ENCODE measurements at places on chromosomes 3 and 15. TPM values are rescaled to one million over a fixed set of nuclear protein-coding genes. Genes with fewer than 3 reads are reported as not detected.

- no peaks in the 10 kb centered on the region for H3K36me3 ChIP-seq
- H3K27ac ChIP-seq, result peak overlapping the region; percentile 87
- DNase-seq, result no peak
- H3K27me3 ChIP-seq, result no peaks in the 10 kb centered on the region
- H3K4me1 ChIP-seq, result peaks cover 18% of the 10 kb centered on the region
- H3K4me3 ChIP-seq, result no peak overlapping the region
Observed at GRCh38 chr15:62119227-62119864, 45.7 kb downstream of the C2CD4B start.

Gene GXYLT2
- 7.8 TPM for total RNA-seq

DNA sequence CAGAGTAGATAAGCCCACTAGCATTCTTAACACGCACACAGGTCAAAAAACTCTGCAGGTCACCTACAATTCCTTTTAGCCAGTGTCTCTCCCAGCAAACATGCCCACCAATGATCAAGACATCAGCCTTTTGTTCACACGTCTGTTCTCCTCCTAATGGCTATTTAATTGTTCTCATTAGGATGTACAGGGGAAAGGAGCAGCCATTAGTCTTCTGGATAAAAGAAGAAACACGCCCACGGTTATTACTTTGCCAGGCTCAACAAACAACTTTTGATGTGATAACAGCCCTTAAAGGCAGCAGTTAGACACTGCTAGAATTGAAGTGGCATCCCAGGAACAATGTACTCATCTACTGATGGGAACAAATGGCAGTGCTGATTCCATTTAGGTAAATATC, 108.8 kb downstream of the NTRK3 start:
- no peaks in the 10 kb centered on the region for H3K27me3 ChIP-seq
- no peaks in the 10 kb centered on the region for H3K4me1 ChIP-seq
- H3K36me3 ChIP-seq, result no peaks in the 10 kb centered on the region
- DNase-seq, result no peak

Gene UPK1B
- total RNA-seq, result not detected

Gene PIGB
- total RNA-seq, result 15.4 TPM

- no peak overlapping the region for H3K27ac ChIP-seq
- H3K36me3 ChIP-seq, result peaks cover 15% of the 10 kb centered on the region
- no peak for DNase-seq
- no peak overlapping the region for H3K4me3 ChIP-seq
- no peaks in the 10 kb centered on the region for H3K4me1 ChIP-seq
Observed at GRCh38 chr3:41662288-41662687, 299.6 kb downstream of the ULK4 start.

- no peak overlapping the region for H3K4me3 ChIP-seq
- peaks cover 16% of the 10 kb centered on the region for H3K4me1 ChIP-seq
- no peaks in the 10 kb centered on the region for H3K27me3 ChIP-seq
- DNase-seq, result no peak
Observed at GRCh38 chr3:188829130-188829529, 342.6 kb upstream of the TPRG1 start.

GRCh38 chr15:88454236-88454635, 13.0 kb downstream of the MRPL46 start:
- H3K4me3 ChIP-seq, result no peak overlapping the region
- H3K27ac ChIP-seq, result no peak overlapping the region
- peaks cover 8% of the 10 kb centered on the region for H3K36me3 ChIP-seq
- peaks cover 7% of the 10 kb centered on the region for H3K27me3 ChIP-seq
- peaks cover 2% of the 10 kb centered on the region for H3K4me1 ChIP-seq
- no peak for DNase-seq

- no peak overlapping the region for H3K27ac ChIP-seq
- H3K4me3 ChIP-seq, result no peak overlapping the region
- no peak for DNase-seq
- H3K27me3 ChIP-seq, result peaks cover 34% of the 10 kb centered on the region
- peaks cover 4% of the 10 kb centered on the region for H3K4me1 ChIP-seq
Observed at GRCh38 chr15:45714590-45715488, 80.0 kb downstream of the SQOR start.

Gene RARRES1
- 2.4 TPM for total RNA-seq

Gene GUCA1C
- total RNA-seq, result not detected

Gene GJD2
- total RNA-seq, result not detected

- peaks cover 40% of the 10 kb centered on the region for H3K27me3 ChIP-seq
- DNase-seq, result no peak
- peak within 1 kb of the TSS; percentile 76 for H3K4me3 ChIP-seq
- H3K36me3 ChIP-seq, result no peaks in the 10 kb centered on the region
- H3K27ac ChIP-seq, result no peak within 1 kb of the TSS
- peaks cover 12% of the 10 kb centered on the region for H3K4me1 ChIP-seq
Observed at GRCh38 chr15:52790169-52790708, at the start of gene ONECUT1. ONECUT1 (minus strand) TSS chr15:52790336; CDS start chr15:52789884, 452 bp downstream.

GRCh38 chr3:44098656-44099415, 142.8 kb upstream of the TOPAZ1 start:
- no peak overlapping the region for H3K4me3 ChIP-seq
- no peaks in the 10 kb centered on the region for H3K36me3 ChIP-seq
- H3K4me1 ChIP-seq, result peaks cover 31% of the 10 kb centered on the region
- no peak for DNase-seq
- H3K27ac ChIP-seq, result no peak overlapping the region
- no peaks in the 10 kb centered on the region for H3K27me3 ChIP-seq

GRCh38 chr3:76054404-76054803, 269.1 kb upstream of the ZNF717 start:
- no peaks in the 10 kb centered on the region for H3K4me1 ChIP-seq
- no peak for DNase-seq
- H3K27me3 ChIP-seq, result no peaks in the 10 kb centered on the region
- H3K36me3 ChIP-seq, result no peaks in the 10 kb centered on the region

Gene B3GALNT1
- total RNA-seq, result 18.5 TPM

DNA sequence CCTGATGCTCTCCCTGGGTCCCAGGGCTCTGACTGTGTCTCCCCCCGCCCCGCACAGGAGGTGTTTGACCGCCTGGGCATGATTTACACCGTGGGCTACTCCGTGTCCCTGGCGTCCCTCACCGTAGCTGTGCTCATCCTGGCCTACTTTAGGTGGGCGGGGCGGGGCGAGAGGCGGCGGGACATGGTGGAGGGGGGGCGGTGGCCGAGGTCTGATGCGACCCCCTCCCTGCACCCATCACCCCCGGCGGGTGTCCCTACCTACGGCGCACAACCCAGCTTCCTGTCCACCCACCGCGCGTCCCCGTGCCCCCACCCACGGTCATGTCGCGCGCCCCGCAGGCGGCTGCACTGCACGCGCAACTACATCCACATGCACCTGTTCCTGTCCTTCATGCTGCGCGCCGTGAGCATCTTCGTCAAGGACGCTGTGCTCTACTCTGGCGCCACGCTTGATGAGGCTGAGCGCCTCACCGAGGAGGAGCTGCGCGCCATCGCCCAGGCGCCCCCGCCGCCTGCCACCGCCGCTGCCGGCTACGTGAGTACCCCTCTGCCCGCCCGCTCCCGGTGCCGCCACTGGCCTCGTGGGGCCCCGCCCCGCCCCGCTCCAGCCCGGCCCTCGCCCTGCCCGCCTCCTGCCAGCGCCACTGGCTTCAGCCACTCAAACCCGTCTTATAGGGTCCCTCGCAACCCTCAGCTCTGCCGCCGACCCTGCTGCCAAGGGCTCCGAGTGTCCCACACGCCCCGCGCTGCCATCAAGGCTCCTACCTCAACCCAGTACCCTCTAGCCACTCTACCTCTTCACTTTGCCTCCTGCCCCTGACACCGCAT, 21.0 kb downstream of the PTH1R start:
- no peaks in the 10 kb centered on the region for H3K36me3 ChIP-seq
- no peak for DNase-seq
- peaks cover 8% of the 10 kb centered on the region for H3K4me1 ChIP-seq
- no peaks in the 10 kb centered on the region for H3K27me3 ChIP-seq
- H3K4me3 ChIP-seq, result no peak overlapping the region

DNA sequence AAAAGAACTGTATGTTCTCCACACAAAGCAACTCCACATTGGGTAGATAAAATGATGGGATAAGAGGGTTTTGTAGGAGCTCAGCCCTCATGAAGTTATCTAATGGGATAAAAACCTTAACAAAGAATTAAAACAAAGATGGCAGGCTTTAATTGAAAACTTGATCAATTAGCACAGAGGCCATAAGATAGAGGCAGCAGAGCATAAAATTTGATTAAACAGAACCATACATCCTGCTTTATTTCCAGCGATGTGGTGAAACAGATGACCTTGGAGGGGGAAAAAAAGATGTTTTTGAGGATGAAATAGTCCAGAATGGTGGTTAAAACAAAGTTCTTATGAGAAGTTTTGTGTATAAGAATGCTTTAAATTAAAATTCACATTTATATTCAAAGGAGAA, 130.9 kb upstream of the ALCAM start:
- no peak overlapping the region for H3K4me3 ChIP-seq
- no peak overlapping the region for H3K27ac ChIP-seq
- no peaks in the 10 kb centered on the region for H3K27me3 ChIP-seq
- no peaks in the 10 kb centered on the region for H3K36me3 ChIP-seq

GRCh38 chr3:33826688-33827087, 28.3 kb downstream of the PDCD6IP start:
- H3K27me3 ChIP-seq, result no peaks in the 10 kb centered on the region
- no peak overlapping the region for H3K27ac ChIP-seq
- no peak for DNase-seq

Gene SPSB4
- total RNA-seq, result 3.3 TPM

DNA sequence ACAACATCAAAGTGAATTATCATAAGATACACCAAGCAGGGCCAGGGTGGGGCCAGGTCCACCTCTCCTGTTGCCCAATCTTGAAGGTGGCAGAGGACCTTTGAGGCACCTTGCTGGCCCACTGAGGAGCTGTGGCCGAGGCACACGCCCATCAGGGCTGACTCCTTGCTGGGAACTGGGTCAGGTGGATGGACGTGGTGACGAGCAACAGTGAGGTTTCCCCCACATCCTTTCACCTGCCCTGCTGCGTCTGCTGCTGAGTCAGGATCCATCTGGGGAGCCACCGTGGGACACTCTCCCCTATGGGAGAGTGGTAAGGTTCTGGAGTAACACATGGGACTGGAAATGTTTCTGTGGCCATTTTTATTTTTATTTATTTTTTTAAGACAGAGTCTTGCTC, 17.3 kb upstream of the FURIN start:
- no peaks in the 10 kb centered on the region for H3K36me3 ChIP-seq
- no peak for DNase-seq
- no peaks in the 10 kb centered on the region for H3K27me3 ChIP-seq
- H3K4me1 ChIP-seq, result no peaks in the 10 kb centered on the region
- H3K27ac ChIP-seq, result no peak overlapping the region
- no peak overlapping the region for H3K4me3 ChIP-seq

Gene HRG
- total RNA-seq, result not detected

GRCh38 chr3:147173257-147173656, 233.1 kb downstream of the ZIC4 start:
- H3K27me3 ChIP-seq, result no peaks in the 10 kb centered on the region
- H3K27ac ChIP-seq, result no peak overlapping the region
- H3K36me3 ChIP-seq, result peaks cover 2% of the 10 kb centered on the region

Gene ZNF501
- total RNA-seq, result 4.9 TPM

DNA sequence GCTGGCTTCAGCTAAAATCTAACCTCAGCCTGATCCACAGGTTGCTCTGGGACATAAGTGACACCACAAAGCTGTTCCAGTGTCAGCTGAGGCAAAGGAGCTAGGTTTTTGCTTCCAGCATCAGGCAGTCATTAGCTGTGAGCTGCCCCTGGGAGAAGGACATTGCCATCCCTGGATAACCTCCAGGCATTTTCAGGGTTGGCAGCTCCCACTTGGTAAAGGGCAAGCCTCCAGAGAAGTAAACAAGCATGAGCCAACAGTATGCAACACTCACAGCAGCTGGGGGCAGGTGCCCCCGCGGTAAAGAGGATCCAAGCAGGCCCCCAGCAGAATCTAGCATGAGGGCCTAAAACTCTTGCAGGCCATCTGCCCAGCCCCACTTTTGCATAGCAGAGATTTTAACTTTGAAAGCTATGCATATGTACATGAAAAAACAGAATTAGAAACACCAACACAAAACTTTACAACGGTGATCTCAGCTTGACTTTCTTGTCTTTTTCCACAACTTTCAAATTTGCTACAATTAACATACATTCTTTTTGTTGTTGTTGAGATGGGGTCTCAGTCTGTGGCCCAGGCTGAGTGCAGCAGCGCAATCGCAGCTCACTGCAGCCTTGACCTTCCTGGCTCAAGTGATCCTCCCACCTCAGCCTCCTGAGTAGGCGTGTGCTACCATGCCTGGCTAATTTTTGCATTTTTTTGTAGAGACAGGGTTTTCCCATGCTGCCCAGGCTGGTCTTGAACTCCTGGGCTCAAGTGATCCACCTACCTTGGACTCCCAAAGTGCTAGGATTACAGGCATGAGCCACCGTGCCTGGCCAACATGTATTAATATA, 83.8 kb upstream of the TPM1 start:
- peaks cover 29% of the 10 kb centered on the region for H3K4me1 ChIP-seq
- peak overlapping the region; percentile 14 for H3K27ac ChIP-seq
- H3K27me3 ChIP-seq, result no peaks in the 10 kb centered on the region
- H3K4me3 ChIP-seq, result no peak overlapping the region
- no peaks in the 10 kb centered on the region for H3K36me3 ChIP-seq
- no peak for DNase-seq

GRCh38 chr3:119508172-119508845, 10.0 kb downstream of the TIMMDC1 start:
- H3K36me3 ChIP-seq, result peaks cover 41% of the 10 kb centered on the region
- H3K4me3 ChIP-seq, result no peak overlapping the region
- DNase-seq, result no peak
- H3K4me1 ChIP-seq, result no peaks in the 10 kb centered on the region
- no peaks in the 10 kb centered on the region for H3K27me3 ChIP-seq
- H3K27ac ChIP-seq, result no peak overlapping the region

GRCh38 chr3:101690972-101691371, 4.5 kb upstream of the RPL24 start:
- H3K27me3 ChIP-seq, result no peaks in the 10 kb centered on the region
- no peaks in the 10 kb centered on the region for H3K36me3 ChIP-seq
- peaks cover 13% of the 10 kb centered on the region for H3K4me1 ChIP-seq
- H3K27ac ChIP-seq, result no peak overlapping the region

Gene PFN2
- 429 TPM for total RNA-seq

DNA sequence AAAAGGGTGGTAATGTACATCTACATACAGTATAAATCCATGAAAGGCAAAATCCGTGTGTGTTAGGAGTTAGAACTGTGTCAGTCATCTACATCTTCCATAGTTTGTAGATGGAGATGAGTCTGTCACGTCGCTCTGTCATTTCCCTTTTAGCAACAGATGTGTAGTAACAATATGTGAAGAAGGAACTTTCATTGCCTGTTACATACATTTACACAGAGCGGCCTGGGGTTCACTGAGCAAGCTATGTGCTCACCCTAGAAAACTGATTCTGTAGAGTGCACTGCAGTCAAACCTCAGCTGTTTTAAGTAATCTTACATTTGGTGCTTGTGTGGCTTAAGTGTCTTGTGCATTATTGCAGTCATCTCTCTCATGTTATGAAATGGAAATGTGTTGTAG, 41.6 kb upstream of the AP3B2 start:
- peak overlapping the region; percentile 100 for H3K4me3 ChIP-seq
- no peak for DNase-seq
- H3K27me3 ChIP-seq, result no peaks in the 10 kb centered on the region
- peaks cover 31% of the 10 kb centered on the region for H3K4me1 ChIP-seq
- peaks cover 26% of the 10 kb centered on the region for H3K36me3 ChIP-seq
- H3K27ac ChIP-seq, result peak overlapping the region; percentile 98

Gene TP63
- total RNA-seq, result 0.16 TPM

DNA sequence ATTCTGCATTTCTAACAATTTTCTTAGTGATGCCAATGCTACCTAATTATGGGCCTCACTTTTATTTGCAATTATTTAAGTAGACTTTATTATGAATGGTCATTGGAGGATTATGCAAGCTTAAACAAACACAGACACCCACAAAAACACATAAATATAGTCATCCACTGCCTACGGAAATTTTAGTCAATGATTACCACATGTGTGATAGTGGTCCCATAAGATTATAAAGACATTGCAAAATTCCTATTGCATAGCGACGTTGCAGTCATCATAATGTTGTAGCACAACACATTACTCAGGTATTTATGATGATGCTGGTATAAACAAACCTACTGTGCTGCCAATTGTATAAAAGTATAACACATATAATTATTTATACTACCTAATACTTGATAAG, 247.8 kb upstream of the ALCAM start:
- no peak overlapping the region for H3K4me3 ChIP-seq
- H3K4me1 ChIP-seq, result no peaks in the 10 kb centered on the region

Data from osteocyte (in vitro differentiated cells).